ENCODE measurements at places on chromosomes 1 and 21.

- no peak for DNase-seq
Measured at GRCh38 chr1:98260412-98260811, 339.6 kb upstream of the DPYD start.

- no peak for DNase-seq
Measured at GRCh38 chr1:200328379-200328778, 81.5 kb downstream of the ZNF281 start.

GRCh38 chr1:180287988-180288705 is 58.1 kb downstream of the LHX4 start:
- DNase-seq: peak; percentile 54

GRCh38 chr1:15177710-15178166 is 24.2 kb downstream of the TMEM51 start:
- no peak for DNase-seq

DNA sequence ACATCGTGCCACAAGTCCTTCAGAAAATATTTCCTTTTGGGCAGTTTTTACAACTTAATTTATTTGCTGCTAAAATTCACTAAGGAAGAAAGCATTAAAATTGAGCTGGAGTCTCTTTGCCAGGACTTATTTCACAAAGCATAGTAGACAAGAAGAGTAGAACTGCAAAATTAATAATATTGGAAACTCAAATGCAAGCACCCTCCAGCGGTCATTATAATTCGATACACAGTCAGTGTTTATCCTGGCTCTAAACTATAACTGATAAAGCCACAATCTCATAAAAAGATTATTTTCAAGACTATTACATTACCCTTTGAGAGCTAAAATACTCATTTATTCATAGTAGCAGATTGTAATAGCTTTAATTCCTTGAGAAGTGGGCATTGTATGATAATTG is 655.4 kb downstream of the RWDD3 start:
- no peak for DNase-seq

DNA sequence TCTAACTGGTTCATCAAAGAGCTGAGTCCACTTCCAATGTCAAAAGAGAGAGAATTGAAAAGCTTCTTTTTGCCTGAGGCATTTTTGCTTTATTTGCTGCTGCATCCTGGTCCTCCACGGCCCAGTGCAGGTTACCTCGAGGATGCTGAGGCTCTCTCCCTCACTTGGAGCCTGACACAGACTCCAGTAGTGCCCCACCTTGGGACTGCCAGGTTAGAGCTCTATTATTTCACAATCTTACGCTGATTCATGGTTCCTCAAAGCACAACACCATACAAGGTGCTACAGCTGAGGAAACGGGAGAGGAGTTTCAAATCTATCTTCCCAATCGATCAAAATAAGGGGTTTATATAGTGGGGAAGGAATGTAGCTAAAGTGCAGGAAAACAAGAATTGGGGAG is 13.6 kb upstream of the PLPPR4 start:
- DNase-seq: no peak

GRCh38 chr1:33634806-33635205 is 162.4 kb downstream of the ZSCAN20 start:
- peak; percentile 34 for DNase-seq

GRCh38 chr1:190205713-190206112 is 272.0 kb downstream of the BRINP3 start:
- no peak for DNase-seq

DNA sequence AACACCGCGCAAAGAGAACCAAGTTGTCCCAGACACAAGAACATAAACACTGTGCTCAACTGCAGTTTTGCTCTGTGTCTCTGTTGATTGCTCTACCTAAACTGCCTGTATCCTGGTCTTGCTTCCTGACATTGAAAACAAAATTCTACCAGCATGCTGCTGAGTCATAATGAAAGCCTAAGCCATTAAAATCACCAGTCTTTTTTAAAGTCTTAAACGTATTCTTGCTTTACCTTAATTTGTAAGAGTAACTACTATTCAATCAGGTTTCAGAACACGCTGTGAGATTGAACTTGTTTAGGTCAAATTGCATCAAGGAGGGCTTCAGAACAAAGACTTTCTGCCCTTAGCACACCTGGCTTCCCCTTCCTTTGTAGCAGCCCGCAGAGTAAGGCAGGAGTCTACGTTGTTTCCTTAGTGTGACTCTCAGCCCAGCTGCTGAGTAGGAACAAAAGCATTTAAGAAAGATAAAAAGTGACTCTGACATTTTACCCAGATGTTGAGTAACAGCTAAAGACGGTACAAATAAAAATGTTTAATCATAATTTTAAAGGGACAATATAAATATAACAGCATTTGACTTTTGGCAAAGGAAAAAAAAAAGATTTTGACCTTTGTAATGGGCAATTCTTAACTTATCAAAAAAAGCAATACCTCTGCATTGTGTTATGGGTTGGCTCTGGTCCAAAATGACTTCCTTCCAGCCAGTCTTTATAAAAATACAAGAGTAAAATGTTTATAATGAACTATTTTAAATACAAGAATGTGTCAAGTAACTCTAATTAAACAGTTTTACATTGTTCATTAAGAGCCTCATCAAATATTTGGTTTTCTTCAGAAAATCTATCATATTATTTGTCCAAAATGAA is 186.9 kb upstream of the ADGRL4 start:
- peak; percentile 10 for DNase-seq

- DNase-seq: peak; percentile 24
Measured at GRCh38 chr21:34553151-34553952, 41.3 kb upstream of the KCNE1 start.

GRCh38 chr1:60745484-60745883 is 336.9 kb upstream of the NFIA start:
- peak; percentile 19 for DNase-seq

DNA sequence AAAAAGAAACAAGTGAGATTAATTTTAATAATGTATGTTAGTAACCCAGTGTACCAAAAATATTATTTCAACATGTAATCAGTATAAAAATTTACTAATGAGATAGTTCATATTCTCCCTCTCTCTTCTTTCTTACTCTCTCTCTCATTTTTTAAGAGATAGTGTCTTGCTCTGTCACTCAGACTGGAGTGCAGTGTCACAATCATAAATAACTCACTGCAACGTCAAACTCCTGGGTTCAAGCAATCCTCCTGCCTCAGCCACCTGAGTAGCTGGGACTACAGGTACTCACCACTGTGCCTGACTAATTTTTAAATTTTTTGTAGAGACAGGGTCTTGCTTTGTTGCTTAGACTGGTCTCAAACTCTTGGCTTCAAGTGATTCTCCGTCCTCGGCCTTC is 123.9 kb downstream of the NRDC start:
- DNase-seq: no peak

- DNase-seq: no peak
Measured at GRCh38 chr1:232876506-232877364, 71.5 kb downstream of the MAP10 start.

DNA sequence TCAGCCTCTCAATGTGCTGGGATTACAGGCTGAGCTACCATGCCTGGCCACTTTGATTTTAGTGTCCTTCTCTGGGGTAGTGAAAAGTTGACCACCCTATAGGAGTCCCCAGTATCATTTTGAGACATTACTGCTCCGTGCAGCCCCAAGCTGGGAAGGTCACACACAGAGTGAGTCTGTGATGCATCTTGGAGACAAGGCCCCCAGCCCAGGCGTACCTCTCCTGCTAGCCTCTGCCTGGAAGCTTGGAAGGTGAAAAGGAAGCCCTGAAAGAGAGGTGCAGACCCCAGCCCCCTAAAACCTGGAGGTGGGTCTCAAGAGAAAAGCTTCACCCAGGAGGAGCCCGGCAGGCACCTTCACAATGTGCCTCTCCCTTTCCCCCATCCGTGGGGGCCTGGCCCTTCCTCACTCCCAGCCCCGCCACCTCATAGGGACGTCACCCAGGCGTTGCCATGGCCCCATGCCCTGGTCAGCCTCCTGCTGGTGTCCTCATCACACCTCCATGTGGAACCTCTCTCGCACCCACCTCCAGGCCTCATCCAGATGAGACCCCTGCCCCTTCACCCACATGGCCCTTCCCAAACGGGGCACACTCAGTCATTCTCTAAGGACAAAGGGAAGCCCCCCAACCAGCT is 5.6 kb upstream of the ARF1 start:
- no peak for DNase-seq

DNA sequence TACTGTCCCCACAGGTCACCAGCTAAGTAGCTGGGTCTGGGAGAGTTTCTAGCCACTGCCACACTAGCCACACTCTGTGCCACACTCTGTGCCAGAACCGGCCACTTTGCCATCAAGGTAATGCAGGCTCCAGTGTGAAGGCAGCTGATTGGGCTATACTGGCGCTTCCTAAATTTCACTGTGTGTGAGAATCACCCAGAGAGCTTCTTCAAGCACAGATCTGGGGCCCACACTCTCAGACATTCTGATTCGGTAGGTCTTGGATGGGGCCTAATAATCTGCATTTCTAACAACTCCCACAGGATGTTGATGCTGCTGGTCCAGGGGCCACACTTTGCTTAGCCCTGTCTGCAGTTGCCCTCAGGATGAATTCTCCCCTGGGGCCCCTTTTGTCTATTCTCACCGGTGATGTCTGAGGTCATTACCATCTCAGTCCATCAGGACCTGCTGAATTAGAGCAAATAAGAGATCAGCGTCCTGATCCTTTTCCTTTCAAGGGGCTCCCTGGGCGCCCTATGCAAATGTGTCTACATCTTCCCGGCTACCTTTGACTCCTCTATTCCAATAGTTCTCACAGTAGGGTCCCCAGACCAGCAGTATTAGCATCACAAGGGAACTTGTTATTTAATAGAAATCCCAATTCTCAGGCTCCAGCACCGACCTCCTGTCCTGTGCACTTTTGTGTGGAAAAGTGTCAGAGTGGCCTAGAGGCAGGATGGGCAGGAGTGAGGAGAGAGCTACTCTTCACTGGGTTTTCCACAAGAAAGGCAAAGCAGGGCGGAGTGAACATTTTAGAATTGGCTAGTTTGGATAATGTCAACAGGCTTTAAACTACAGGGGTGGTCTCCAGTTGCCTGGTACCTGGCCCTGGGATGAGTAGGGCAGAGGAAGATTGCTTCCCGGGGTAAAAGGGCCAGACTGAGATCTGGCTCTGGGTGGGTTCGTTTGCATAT is 24.7 kb upstream of the LRRN2 start:
- peak; percentile 62 for DNase-seq

DNA sequence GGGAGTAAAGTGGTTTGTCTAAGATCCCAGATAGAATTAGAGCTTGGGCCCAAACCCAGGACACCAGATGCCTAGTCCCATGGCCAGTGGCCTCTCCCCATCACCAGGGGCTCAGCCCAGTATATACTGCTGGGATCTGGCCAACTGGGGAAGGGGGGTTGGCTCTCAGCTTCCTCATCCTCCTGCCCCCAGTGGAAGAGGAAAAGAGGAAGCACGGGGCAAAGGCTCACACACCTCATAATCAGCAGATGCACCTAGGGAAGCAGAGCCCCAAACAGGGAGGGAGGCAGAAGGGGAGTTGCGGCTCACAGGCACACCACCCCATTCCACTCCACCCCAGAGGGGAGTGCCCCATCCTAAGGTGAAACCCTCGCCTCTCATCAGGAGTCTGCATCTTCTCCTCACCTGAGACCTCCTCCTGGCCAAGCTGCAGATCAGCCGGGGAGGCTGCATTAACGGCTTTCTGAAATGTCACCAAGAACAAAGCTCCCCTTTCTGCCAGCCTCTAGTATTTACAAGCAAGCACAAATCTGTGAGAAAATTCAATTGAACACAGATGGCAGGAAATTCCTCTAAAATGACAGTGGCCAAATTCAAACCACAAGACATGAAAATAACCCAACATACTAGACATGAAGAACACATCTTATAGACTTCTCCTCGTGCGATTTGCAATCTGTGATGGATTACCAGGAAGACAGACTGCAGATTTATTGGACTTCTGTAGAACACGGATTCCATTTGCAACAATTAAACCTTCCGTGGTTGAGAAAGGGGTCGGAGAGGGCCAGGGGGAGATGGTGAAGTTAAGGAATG is 82.8 kb downstream of the GLIS1 start:
- DNase-seq: peak; percentile 18

GRCh38 chr1:94276988-94277434 is 39.6 kb upstream of the ARHGAP29 start:
- DNase-seq: no peak

GRCh38 chr1:53430261-53430660 is 28.9 kb upstream of the DMRTB1 start:
- peak; percentile 58 for DNase-seq

DNA sequence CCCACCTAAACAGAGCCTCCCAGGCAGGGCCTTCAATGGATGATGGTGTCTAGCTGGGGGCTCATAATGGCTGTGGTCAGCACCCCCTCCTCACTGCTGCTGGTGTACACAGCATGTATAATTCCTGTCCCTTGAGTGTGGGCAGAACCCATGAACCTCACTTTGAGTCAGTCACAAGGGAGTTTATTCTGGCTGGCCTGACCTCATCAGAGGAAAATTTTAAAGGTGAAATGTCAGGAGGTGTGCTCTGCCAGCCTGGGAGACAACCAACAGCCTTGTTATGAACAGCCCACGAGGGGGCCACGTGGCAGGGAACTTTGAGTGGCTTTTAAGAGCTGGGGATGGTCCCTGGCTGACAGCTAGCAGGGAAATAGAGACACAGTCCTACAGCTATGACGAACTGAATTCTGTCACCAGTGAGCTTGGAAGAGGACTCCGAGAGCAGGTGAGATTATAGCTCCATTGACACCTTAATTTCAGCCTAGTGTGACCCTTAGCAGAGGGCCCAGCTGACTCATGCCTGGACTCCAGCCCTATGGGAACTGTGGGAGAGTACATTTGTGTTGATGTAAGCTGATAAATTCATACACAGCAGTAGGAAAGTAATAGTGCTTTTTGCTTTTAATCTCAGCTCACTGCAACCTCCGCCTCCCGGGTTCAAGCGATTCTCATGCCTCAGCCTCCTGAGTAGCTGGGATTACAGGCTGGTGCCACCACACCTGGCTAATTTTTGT is 73.5 kb upstream of the RUNX3 start:
- DNase-seq: no peak

DNA sequence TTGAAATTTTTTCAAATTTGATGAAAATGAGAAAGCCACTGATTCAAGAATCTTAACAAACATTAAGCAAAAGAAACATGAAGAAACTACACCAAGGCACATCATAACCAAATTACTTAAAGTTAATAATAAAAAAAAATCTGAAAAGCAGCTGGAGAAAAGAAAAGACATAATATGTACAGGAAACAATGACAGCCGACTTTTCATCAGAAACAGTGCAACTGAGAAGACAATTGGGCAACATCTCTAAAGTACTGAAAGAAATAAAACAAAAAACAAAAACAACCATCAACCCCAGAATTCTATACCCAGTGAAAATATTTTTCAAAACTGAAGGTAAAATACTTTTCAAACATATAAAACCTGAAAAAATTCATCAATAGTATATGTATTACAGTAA is 73.8 kb upstream of the DMRTA2 start:
- no peak for DNase-seq

GRCh38 chr1:171495444-171495843 is 10.1 kb downstream of the PRRC2C start:
- DNase-seq: no peak

DNA sequence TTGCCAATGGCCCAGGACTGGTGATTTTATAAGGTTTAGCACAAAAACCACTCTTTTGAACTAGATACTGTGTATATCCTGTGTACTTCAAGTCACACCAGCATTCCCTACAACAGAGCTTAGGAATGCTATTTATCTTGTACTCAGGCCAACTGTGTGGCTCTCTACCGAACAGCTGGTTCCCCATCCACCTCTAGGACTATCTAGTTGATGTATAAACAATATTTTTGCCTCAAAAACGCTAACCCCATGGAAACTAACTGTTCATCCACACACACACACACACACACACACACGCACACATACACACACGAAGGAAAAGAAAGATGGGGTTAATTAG is 28.7 kb upstream of the SLC45A3 start:
- DNase-seq: no peak

All from brain (organoid and tissue), 16 donors.